Inflammatory macrophage treated with lipopolysaccharide for 1 hour (primary cell): ENCODE measurements at places on chromosomes 13 and 19.
A peak's percentile ranks its signal among the peaks of the same experiment; 100 is the strongest.

DNA sequence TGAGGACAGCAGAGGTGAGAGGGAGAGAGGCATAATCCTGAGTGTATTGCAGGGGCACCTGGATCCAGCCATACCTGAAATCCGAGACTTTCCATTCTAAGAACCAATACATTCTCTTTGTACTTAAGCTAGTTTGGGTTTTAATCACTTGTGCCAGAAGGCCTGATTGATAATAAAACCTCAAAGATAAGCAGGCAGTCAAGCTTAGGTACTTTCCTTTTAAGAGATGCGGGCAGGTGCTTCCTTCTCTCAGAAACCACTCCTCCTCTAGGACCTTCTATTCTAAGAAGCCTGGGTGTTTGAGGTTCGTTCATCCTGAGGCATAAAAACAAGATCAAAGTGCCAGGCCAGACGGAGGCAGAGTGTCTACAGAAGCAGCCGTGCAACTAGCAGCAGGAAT is 22.2 kb downstream of the FAM187B start:
- DNase-seq: no peak

DNA sequence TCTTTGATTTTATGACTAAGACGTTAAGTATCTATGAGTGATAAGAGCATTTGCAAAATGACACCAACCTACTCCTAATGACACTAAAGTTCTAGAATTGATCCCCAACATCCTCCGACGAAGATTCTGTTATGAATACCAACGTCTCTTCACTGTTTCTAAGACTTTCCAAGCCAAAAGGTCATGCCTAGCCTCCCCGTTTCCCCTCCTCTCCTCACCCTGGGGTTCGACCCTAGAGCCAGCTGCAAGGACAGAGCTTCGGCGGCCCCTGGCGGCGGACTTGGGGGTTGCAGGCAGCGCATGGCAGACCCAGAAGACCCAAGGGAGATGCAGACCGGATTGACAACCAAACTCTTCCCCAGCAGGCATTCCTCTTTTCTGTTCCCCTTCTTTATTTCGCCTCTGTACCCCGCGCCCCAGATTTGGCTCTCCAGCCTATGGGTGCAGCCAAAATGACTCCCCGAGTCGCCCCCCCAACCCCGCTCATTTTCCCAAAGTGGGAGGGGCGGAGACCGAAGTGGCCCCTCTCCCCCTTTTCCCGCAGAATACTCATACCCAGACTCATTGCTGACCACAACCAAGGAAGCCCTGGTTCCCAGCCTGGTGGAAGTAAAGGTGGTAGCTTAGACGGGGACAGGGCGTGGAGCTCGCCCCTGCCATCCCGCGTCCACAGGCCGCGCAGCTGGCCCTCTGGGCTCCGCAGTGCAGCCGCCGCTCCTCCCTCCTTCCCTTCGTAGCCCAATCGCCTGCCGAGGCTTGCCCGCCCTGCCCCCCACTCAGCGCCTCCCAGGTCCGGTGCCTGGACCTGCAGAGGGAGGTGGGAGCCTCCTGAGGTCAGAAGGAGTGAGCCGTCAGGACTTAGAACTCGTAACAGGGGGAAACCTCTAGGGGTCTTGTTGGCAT is 4.1 kb upstream of the EML2 start:
- DNase-seq: peak; percentile 97

GRCh38 chr13:72760189-72760588 is 21.5 kb downstream of the DIS3 start:
- DNase-seq: no peak

DNA sequence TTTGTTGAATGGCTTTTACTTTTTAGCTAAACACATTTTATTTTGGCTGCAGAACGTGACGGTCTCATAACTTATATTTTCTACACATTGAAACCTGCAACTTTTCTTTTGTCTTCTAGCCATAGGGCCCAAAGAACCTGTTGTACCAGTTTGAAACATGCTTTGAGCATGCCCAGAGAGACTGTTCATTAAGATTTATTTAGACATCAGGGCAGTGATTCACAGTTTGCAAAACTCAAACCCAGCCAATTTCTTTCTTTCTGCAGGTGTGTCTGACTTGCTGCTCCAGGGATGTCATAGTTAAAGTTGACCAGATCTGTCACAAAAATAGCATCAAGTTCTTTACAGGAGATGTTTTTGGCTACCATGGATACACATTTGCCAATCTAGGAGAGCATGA is 22.0 kb downstream of the SAE1 start:
- DNase-seq: no peak

DNA sequence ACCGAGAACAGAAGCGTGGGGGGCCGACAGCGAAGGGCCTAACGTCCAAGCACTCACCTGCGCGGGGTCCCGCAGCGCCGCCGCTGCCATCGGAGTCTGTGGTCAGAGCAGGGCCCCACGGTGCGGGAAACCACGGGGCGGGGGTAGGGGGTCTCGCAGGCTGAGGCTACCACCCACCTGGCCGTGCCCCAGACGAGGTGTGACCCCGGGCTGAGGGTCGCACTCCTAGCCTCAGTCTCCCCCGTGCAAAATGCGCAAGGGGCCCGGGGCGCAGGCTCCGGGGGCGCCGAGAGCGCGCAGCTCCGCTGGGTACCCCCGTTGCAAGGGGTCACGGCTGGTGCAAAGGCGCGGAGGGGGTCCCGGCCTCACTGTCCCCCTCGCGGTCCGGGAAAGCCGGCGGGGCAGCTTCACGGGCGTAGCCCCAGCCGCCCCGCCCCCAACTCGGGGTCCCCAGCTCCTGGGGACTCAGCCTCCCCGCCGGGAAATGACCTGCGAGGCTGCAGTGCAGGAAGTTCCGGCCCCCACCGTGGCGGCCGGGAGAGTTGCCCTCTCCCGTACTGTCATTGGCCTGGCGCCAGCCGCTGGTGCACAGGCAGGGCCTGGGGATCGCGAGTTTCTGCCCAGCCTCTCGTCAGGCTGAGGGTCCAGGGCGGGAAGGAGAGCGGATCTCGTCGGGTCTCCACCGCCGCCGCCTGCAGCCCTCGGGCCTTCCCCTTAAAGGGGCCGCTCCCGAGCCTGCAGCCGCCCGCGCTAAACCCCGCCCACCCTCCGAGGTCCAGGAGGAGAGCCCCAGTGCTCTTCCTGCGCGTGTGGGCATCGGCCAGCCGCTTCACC is at the start of gene ZNF792:
ZNF792 (minus strand) TSS at position 657 of the 834 bp plus-strand sequence; CDS start at position 90, 567 bp downstream.
- DNase-seq: no peak

GRCh38 chr13:24678151-24678550 is 2.1 kb upstream of the ATP12A start:
- no peak for DNase-seq

DNA sequence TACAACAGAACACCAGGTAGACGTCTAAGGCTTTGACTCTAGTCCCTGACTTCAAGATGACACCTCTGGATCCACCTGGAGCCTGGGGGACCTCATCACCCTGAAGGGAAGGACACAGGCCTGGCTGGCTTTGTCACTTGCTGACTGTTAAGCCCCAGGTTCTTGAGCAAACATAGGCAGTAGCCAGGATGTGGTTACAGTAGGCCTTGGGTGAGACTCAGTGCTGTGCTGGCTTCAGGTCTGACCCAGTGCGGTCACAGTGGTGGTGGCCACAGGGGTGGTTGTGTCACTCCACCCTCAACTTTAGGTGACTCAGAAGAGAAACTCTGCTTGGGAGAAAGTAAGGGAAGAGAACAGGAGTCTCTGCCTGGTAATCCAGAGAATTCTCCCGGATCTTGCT is 497.8 kb downstream of the UQCRFS1 start:
- DNase-seq: no peak

DNA sequence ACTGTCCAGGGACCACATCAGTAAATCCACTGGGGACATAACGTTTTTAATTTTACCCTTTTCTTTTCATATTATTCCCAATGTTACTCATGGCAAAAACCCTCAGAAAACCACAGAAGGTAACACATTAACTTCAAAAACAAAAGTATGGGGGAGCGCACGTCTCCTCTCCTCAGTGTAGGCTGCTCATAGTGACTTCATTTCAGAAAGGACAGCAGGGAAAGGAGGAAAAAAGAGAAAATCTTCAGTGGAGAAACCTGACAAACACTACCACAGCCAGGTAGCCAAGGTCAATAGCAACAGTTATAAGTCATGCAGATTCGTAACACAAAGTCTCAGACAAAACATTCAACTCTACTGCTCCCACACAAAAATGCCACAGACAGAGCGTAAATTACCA is 21.4 kb downstream of the DZIP1 start:
- DNase-seq: no peak

DNA sequence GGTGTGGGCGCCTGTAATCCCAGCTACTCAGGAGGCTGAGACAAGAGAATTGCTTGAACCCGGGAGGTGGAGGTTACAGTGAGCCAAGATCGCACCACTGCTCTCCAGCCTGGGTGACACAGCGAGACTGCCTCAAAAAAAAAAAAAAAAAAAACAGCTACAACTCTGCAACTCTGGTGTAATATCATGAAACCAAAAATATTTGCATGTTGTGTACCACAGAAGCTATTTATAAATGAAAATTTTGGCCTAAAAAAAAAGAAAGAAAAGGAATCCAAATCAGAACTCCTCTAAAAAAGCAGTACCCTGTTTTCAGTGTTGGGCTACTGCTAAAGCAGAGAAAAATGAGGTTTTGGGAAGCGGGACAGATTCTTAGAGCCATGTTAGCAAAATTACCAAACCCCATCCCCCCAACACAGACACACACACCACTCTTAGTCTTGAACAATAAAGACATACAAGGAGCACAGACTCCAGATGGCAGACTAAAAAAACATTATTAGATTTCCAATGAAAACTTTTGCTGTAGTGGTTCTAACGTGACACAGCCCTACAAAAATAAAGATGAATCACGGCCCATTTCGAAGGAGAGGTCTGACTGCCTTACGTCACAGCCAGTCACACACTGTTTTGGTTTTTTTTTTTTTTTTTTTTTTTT is 51.5 kb downstream of the INSR start:
- DNase-seq: peak; percentile 65

DNA sequence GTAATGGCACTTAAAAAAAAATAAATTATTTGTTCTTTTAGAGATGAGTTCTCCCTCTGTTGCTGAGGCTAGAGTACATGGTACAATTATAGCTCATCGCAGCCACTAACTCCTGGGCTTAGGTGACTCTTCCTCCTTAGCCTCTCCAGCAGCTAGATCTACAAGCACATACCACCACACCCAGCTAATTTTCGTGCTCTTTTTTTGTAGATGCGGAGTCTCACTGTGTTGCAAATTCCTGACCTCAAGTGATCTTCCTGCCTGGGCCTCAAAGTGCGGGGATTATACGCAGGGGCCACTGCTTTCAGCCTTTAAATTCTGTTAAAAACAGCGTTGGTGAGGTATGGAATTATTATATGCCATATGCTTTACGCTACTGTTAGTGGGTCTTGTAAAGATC is 2034.0 kb downstream of the OLFM4 start:
- DNase-seq: no peak

- DNase-seq: no peak
Observed at GRCh38 chr13:96806746-96807145, 187.5 kb downstream of the OXGR1 start.

DNA sequence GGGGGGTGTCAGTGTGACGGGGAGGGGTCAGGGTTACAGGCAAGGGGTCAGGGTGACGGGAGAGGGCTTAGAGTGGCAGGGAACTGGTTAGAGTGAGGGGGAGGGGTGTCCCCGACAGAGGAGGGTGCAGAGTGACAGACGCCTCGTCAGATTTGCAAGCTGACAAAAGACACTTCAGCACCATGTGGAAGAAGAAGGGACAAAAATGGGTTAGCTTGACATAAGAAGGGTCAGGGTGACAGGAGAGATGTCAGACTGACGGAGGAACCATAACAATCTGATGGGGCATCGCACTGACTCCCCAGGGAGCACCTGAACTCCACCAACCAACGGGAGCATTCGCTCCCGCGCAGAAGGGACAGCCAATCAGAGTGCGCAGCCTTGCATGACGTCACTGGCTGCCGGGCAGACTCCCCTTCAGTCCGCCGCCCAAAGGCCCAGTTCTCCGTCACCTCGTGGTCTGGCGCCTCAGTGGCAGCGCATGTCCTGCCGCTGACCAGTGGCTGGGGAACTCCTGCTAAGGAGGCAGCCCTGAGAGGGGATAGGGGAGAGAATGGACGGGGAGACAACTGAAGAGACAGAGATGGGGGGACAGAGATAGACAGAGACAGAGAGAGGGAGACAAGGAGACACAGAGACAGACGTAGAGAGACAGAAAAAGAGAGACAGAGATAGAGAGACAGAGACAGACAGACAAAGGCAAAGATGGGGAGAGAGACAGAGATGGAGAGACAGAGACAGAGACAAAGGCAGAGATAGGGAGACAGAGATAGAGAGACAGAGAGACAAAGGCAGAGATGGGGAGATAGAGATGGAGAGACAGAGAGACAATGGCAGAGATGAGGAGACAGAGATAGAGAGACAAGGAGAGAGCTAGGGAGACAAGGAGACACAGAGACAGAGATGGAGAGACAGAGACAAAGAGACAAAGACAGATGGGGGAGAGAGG is 30.2 kb downstream of the C19orf81 start:
- DNase-seq: peak; percentile 87

- no peak for DNase-seq
Observed at GRCh38 chr19:53906211-53907192, 2.6 kb upstream of the CACNG7 start.

- peak; percentile 58 for DNase-seq
Observed at GRCh38 chr13:28659621-28659970, 666 bp downstream of the POMP start.

DNA sequence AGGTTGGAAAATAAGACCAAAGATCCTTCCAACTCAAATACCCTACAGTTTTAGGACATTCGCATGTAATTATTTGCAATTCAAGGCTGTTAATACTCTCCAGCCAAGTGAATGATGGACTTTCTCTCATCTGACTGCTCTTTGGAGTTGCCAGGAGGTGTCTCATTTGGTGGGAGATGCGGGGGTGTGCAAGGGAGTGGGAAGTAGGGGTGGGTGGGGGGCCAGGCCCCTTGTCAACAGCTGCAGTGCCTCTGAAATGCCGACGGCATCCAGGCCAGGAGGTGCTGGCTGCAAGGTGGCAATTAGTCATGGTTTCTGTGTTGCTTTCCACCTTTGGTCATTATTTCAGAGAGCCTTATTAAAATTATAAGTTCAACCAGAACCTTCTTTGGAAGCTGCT is 121.5 kb downstream of the KL start:
- DNase-seq: no peak

- DNase-seq: no peak
Observed at GRCh38 chr13:89490661-89491060, 1819.5 kb downstream of the SLITRK5 start.

- DNase-seq: no peak
Observed at GRCh38 chr19:6811378-6811777, 38.9 kb downstream of the VAV1 start.

- peak; percentile 93 for DNase-seq
Observed at GRCh38 chr13:33817901-33818706, at the start of gene RFC3. TSS of gene RFC3 (plus strand) at chr13:33818149. CDS start at chr13:33818179, 30 bp downstream.

DNA sequence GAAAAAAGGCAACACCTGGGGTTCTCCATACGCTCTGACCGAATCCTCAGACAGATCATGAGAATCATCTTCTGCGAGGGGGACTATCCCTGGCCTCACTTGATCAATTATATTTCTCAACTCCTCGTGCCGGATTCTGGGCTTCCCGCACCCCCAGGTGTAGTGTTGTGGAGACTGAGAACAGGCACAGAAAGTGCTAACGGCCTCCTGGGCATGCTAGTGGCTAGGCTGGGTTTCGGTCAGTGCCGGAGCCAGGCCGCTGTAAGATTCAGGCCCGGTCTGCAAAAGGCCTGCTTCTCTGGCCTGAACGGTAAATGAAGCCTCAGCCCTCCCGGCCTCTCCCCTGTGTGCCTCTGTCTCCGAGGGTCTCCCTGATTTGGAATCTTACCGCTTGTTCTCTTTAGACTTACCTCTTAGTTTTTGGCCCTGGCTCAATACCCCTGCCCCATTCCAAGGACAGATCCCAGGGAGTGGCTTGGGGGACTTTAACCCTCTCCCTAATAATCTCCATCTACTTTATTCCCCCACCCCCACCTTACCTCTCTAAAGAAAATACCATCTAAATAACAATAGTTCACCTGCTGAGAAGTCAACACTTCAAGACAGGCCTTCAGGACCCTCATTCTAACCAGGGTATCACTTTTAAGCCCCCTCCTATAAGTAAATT is 79.0 kb upstream of the MEDAG start:
- no peak for DNase-seq
